ENCODE measurements at places on chromosomes 12 and 14.

DNA sequence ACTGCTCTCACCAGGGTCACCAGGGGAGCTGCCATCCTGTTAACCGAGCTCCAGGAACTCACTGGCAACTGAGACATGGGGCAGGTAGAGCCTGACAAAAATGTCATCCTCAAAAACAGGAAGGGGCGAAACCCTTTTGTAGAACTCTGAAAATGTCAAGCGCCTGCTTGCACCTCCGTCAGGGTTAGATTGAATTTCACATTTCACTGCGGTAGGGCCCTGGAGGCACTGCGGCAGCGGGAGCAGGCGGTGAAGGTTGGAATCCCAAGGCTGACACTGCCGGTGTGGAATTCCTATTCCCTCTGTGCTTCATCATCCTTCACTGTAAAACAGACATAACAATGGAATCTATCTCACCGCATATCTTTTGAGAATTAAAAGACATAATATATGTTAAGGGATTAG is 142.8 kb upstream of the TMCC3 start:
- no peak for DNase-seq

DNA sequence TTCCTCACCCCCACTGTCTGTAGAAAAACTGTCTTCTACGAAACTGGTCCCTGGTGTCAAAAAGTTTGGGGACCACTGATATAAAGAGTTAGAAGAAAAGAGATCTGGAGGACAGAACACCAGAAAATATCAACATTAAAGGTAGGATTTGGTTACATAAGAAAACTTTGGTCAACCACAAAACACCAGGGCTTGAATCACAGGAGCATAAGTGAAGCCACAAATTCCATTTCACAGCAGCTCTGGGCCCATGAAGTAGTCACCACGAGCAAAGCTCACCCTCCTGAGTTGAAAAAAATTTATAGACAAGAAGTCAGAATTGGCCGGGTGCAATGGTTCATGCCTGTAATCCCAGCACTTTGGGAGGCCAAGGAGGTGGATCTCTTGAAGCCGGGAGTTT is 19.4 kb downstream of the RALGAPA1 start:
- no peak for DNase-seq

DNA sequence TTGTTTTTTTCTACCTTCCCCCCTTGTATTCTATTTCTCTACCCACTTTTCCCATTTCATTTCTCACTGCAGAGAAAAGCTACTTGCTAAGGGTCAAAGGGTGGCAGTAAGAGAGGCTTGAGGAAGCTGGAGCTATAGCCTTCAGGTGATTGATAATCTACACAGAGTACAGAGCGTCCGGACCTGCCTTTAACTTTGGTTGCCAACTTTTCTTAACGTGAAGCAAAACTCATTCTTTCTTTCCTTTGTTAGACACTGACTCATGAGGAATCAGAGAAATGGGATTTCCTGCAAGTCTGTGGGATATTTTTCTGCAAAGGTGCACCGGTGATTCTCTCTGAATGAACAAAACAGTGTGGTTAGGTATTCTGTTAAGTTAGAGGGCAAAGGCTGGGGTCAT is 133.3 kb downstream of the RMST start:
- DNase-seq = no peak

- DNase-seq = no peak
These were observed 15.0 kb downstream of the TMEM121 start for GRCh38 chr14:105541218-105541875.

- no peak for DNase-seq
These were observed 3.8 kb upstream of the INHBE start for GRCh38 chr12:57451233-57451778.

GRCh38 chr12:6143303-6143675 is 18.8 kb upstream of the VWF start:
- no peak for DNase-seq

- DNase-seq = no peak
These were observed 1.5 kb upstream of the SDR9C7 start for GRCh38 chr12:56935752-56936151.

GRCh38 chr14:51926449-51926848 is 62.9 kb upstream of the RTRAF start:
- no peak for DNase-seq

DNA sequence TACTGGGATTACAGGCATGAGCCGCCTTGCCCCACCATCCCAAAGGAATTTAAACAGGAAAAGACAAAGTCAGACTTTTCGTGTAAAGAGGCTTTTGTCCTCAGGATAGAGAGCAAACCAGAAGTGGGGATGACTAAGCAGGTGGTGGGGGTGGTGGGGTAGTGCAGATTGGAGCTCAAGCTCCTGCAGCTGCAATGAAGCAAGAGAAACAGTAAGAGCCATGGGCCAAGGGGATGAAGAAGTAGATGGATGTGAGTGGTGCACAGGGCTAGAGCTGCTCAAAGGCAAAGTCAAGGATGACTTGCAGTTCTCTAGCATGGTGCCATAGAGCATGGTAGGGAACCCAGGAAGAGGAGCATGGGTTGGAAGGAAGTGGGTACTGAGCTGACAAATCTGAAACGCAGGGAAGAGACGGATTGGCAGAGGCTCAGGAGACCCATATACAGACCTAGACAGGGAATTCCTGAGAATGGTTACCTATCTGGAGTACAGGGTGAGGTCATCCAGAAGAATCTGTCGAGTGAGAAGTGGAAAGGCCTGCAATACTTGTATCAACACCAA is 11.4 kb upstream of the RNF34 start:
- DNase-seq = no peak

DNA sequence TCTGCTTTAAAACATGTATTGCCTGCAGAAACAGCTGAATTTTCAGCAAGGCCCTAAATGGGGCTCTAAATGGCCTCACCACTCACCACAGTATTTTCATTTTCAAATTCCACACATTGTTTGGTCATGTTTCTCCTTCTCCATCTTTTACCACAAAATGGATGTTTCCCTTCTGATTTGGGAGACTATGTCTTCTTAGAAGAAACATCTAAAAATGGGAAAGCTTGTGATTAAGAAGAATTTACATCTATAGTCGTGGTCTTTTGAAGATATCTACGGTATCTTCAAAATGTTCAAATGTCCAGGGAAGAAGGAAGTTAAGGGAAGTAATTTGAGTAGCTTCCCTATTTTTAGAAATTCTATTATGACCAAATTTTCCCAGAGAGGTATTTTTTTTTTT is 20.7 kb upstream of the TUBA1C start:
- DNase-seq = no peak

- no peak for DNase-seq
These were observed 8.2 kb downstream of the PRKCH start for GRCh38 chr14:61329478-61330051.

- DNase-seq = no peak
These were observed 97.1 kb downstream of the OTOGL start for GRCh38 chr12:80196419-80196818.
